Hindlimb muscle (tissue), 1 donor: ENCODE measurements at places on chromosomes 4 and X. TPM values are rescaled to one million over a fixed set of nuclear protein-coding genes. Genes with fewer than 3 reads are reported as not detected.

GRCh38 chrX:17563515-17563914 lies 173.8 kb upstream of the SCML1 start:
- DNase-seq, result no peak

DNA sequence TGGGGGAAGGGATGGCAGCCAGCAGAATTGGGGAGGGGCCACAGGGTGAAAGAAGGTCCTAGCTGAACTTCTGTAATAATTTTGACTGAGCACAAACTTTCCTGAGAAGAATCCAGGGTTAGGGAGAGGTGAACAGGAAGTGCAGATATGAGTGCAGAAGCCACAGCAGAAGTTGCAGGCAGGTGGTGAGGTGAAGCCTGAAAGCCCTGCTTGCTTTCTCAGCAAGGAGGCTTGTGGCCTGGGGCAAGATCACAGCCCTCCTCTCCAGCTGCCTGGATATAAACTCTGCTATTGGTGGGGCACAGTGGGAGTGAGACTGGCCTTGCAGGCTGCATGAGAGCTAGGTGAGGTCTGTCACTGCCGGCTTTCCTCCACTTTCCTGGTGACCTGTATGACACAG lies 44.1 kb upstream of the UPRT start:
- no peak for DNase-seq

- DNase-seq, result no peak
Observed at GRCh38 chr4:147198411-147199051, 252.9 kb upstream of the TTC29 start.

NMU gene
- 1.2 TPM for polyA plus RNA-seq

SEC31A gene
- polyA plus RNA-seq, result 161 TPM

FMR1 gene
- polyA plus RNA-seq, result 44.4 TPM

PWWP3B gene
- 26.3 TPM for polyA plus RNA-seq
